ENCODE measurements at places on chromosomes 13 and 19.

GRCh38 chr13:54614726-54615125 is 1586.1 kb downstream of the OLFM4 start:
- DNase-seq, result no peak

- no peak for DNase-seq
Measured at GRCh38 chr13:46655377-46656180, 102.6 kb downstream of the LRCH1 start.

DNA sequence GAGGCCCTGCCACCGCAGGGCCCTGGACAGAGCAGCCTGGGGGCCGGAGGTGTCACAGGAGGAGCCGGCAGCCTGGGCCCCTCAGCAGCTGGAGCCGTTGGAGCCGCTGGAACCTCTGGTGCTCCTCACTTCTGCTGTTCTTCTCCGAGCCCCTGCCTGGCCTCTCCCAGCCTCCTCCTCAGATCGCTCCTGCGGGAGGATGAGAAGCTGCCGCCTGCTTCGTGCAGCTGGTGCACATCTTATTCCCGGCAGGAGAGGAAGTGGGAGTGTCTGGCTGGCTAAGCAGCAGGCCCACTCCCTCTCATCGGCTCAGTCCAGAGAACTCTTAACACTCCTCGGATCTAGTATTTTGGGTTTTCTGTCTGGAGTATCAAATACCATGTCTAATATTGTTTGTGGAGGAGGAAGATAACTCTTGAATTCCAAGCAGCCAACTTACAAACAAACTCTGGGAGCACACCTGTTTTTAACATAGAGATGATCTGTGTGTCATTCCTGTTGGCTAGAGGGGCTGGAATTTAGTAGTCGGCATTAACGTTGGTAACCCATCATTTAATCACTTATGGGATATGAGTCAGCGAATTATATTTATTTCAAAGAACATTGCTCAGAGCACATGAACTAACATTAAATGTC is 37.1 kb upstream of the RNF113B start:
- DNase-seq, result no peak

DNA sequence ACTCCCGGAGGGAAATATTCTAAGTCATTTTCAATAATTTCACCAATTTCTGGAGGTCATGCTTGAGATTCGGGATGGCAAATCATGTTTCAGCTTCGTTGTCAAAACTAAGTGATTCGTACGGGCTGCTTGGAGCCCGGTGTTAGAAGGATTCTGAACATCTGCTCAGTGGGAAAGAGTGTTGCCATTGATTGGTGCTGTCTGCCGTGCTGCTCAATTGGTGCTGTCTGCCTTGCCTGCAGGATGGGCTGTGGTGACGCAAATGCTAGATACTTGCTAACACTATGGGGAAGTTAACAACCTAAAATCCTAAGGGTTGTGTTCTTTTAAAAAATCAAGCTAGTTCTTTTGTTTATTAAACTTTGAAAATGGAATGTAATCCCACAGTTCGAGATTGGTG is 17.3 kb upstream of the CACNG8 start:
- no peak for DNase-seq

DNA sequence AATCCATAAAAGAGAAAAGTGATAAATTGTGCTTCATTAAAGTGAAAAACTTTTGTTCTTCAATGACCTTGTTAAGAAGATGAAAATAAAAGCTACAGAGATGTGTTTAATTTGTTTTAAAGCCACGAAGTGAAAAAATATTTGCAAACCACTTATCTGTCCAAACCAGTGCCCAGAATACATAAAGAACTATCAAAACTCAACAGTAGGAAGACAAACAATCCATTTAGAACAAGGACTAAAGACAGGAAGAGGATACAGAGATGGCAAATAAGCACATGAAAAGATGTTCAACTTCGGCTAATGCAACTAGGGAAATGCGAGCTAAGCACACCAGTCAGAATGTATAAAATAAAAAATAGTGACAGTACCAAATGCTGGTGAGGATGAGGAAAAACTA is 15.0 kb downstream of the GJB6 start:
- no peak for DNase-seq

GRCh38 chr13:106306748-106307277 is 228.6 kb downstream of the EFNB2 start:
- no peak for DNase-seq

DNA sequence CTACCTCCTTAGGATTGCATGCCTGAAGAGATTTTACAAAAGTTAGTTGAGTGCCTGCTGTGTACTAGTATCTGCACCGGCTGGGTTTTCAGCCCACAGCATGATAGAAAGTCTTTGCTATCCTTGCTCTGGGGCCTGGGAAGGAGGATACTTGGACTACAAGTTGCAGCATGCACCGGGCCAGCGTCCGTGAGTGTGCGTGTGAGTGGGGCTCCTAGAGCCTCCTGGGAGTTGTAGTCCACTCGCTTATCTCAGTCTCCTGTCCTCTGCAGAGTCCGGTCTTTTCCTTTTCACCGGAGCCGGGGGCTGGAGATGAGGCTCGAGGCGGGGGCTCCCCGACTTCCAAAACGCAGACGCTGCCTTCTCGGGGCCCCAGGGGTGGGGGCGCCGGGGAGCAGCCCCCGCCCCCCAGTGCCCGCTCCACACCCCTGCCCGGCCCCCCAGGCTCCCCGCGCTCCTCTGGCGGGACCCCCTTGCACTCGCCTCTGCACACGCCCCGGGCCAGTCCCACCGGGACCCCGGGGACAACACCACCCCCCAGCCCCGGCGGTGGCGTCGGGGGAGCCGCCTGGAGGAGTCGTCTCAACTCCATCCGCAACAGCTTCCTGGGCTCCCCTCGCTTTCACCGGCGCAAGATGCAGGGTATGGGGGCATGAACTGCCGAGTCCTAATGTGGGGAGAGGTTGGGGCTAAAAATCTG is 20.6 kb downstream of the BRSK1 start:
- no peak for DNase-seq

- no peak for DNase-seq
Measured at GRCh38 chr13:94419304-94419924, 60.1 kb downstream of the DCT start.

GRCh38 chr19:47762615-47763308 is 15.7 kb upstream of the SELENOW start:
- DNase-seq, result no peak

GRCh38 chr19:38072776-38073750 is 151.0 kb downstream of the DPF1 start:
- no peak for DNase-seq

DNA sequence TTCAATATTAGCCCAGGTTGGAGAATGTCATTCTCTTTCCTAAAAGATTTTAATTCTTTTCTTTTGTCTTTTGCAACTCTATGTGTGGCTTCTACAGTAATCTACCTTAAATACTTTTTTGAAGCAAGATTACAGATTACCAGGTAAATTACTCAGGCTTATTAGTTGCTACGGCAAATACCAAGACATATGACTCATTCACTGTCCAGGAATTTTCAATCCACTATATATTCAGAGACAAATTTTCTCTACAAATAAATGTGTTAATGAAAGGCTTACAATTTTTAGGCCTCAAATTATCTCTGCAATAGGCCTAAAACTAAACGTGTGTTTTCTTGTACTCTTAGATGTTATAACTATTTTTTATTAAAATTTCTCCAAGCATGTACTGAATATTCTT is 631.3 kb downstream of the DIAPH3 start:
- no peak for DNase-seq

GRCh38 chr19:2500841-2501261 is 24.9 kb downstream of the GADD45B start:
- no peak for DNase-seq

GRCh38 chr19:2813235-2814160 is 6.2 kb upstream of the ZNF554 start:
- DNase-seq, result no peak

DNA sequence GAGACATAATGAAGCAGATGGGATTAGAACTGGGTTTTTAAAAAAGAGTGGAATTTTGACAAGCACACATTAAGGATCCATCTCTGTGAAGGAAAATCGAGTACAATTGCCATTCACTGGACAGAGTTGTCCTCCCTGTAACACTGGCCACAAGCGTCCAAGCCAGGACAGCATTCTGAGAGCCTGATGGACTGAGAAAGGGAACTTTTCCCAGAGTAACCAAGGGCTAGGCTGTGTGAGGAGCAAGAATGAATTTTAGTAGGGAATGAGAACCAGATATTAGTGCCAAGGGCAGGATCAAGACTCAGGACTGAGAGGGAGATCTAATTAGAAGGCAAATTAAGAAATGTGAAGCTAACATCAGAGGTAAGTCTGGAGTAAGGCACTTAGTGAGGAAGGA is 73.1 kb downstream of the DCLK1 start:
- no peak for DNase-seq

GRCh38 chr19:2032296-2032941 is 16.9 kb upstream of the BTBD2 start:
- no peak for DNase-seq

GRCh38 chr19:50461066-50461875 is 15.0 kb upstream of the EMC10 start:
- peak; percentile 17 for DNase-seq

- DNase-seq, result no peak
Measured at GRCh38 chr19:18506101-18506930, 15.6 kb downstream of the ELL start.

DNA sequence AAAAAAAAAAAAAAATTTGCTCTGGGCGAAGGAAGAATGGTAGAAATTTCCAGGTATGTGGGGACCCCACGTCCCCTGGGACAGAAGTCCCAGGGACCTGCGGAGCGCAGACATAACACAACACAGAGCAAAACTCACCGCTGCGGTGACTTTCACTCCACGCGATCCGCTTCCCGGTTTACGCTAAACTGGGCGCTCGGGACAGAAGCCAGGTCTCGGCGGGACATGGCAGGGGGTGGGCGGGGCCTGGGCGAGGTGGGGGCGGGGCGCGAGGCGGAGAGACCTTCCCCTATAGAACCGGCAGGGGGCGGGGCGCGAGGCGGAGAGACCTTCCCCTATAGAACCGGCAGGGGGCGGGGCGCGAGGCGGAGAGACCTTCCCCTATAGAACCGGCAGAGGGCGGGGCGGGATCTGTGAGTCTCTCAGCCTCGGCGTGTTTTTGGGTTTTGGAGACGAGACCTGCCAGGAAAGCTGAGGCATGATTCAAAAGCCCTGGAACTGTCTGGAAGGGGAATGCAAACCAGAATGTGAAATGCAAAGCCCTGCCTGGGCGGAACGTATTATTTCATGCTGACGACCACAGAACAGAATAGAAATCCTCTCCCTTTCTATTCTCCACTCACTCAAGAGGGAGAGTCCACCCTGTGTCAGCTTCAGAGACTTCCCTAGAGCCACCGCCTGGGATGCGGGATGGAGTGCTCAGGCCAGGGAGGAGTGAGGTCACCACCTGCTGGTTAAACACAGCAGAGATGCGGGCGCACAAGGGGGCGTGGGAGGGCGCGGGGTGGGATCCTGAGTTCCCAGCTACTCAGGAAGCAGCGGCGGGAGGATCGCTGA is 20.2 kb upstream of the ERVV-1 start:
- DNase-seq, result peak; percentile 71

GRCh38 chr13:73061473-73061872 is 2.7 kb downstream of the KLF5 start:
- DNase-seq, result no peak

GRCh38 chr19:4032436-4032835 is 24.9 kb downstream of the PIAS4 start:
- no peak for DNase-seq

GRCh38 chr13:106061781-106062180 is 473.7 kb downstream of the EFNB2 start:
- DNase-seq, result no peak

GRCh38 chr19:11626252-11626651 is 29.0 kb downstream of the ZNF627 start:
- no peak for DNase-seq

DNA sequence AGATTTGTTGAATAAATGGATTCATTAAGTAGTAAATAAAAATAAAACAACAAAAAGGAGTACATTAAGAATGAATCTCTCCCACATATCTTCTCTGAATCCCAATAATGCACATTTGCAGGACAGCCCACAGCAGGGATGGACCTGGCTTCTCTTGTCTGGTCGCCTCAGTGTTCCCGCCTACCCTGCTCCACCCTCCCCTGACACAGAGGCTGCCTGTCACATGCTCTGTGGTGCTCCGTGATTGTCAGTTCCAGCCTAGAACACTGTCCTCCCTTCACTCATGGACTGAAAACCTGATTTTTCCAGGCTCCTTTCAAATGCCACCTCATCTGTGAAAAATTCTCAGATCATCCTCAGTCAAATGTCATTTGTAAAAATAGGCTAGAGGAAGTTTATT is 94.5 kb upstream of the GPR12 start:
- no peak for DNase-seq

DNA sequence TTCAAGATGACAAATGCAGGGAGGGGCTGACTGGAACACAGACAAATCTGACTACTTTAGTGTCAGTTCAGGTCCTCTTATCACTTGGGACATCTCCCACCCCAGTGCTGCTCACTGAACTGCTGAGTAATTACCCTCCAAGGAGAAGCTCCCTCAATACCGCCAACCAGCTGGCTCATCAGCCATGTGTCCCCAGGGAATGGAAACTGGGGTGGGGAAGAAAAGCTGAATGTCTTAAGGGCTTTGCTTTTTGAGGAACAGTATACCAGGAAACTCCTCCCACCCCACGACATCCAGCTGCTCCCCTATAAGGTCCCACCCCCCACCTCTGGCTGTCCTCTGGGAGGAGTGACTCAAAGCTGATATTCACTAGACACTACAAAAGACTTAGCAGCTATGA is 2.0 kb downstream of the ZNF823 start:
- DNase-seq, result no peak

- DNase-seq, result no peak
Measured at GRCh38 chr13:47287291-47287751, 390.5 kb upstream of the HTR2A start.

- no peak for DNase-seq
Measured at GRCh38 chr13:33197541-33197971, 88.0 kb downstream of the STARD13 start.

GRCh38 chr19:2332341-2333026 is 4.0 kb downstream of the SPPL2B start:
- no peak for DNase-seq

GRCh38 chr19:51687791-51688670 is 5.1 kb upstream of the SPACA6 start:
- no peak for DNase-seq

- DNase-seq, result no peak
Measured at GRCh38 chr19:7917267-7918061, 2.7 kb upstream of the SNAPC2 start.

- no peak for DNase-seq
Measured at GRCh38 chr13:44842158-44842557, 147.1 kb downstream of the NUFIP1 start.

Measured in stimulated activated CD4-positive, alpha-beta T cell treated with anti-CD3 and anti-CD28 coated beads, TNF-alpha, amount 100 ng/mL, for 4 hours (primary cell).